Calu3 (cell line): ENCODE measurements at places on chromosomes 3 and 15. TPM values are rescaled to one million over a fixed set of nuclear protein-coding genes. Genes with fewer than 3 reads are reported as not detected.

DNA sequence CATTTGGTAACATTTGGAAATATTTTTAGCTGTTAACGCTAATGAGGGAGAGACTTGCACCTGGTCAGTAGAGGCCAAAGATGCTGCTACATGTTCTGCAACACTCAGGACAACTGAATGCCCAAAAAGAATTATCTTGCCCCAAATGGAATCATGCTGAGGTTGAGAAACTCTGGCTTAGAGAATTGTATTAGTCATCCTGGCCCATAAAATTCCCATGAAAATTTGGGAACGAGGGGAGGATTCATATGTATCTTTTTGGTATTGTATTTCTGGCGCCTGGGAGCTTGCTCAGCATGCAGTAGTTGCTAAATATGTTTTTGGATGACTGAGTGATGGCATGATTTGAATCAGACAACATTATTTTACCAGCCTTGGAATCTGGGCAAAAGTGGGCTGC lies 59.9 kb downstream of the CHL1 start:
- DNase-seq = no peak

- DNase-seq = no peak
Measured at GRCh38 chr3:187889106-187889505, 143.8 kb upstream of the BCL6 start.

GRCh38 chr3:16370872-16371740 lies 106.1 kb downstream of the OXNAD1 start:
- peak; percentile 26 for DNase-seq

DNA sequence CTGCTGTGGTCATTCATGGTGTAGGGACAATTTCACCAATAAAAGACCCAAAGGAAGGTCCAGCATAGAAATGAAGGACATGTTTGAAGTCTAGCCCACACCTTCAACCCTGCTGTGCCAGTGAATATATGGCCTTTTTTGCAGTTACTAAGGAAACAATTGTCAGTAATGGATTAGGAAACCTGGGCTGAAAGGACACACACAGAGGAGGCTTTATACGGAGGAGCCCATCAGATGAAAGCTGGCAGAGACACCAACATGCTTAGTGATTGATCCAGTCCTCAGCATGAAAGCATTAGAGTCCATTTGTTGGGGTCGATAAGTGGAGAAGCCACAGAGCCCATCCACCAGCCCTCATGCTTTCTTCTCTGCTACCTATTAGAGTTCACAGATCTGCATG lies 584.3 kb downstream of the AGBL1 start:
- no peak for DNase-seq

- DNase-seq = no peak
Measured at GRCh38 chr15:77517579-77517978, 96.9 kb downstream of the HMG20A start.

GRCh38 chr3:107938143-107938542 lies 152.7 kb downstream of the CD47 start:
- peak; percentile 50 for DNase-seq

DNA sequence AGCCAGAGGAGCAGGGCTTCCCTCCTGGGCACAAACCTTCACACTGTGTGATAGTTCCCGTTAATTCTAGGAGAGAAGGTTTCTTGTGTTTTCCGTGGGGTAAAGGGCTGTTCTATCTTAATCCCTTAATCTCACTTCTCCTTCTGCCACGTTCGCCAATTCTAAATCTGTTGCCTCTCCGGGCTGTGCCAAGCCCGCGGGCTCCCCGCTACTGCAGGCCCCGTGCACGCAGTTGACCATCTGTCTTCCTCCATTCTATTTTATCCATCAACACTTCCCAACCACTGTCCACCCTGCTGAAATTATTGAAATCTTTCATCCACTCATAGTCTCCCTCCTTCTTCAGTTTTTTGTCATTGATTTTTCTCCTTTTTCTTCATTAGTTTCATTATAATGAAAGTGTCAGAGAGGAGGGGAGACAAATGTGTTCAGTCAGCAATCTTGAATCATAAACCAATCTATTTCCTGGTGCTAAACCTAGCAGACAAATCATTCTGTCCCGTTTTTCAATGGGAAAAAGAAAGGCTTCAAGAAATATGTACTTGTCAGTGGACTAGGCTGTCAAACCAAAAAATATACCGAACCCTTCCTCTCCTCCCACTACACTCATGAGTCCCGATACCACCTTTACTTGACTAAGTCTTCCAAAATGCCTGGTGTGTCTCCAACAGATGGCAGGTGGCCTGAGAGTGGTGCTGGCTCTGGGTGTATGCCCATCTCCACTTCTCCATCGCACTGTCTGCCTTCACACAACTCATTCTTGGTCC lies 39.6 kb downstream of the SLCO2A1 start:
- no peak for DNase-seq

DNA sequence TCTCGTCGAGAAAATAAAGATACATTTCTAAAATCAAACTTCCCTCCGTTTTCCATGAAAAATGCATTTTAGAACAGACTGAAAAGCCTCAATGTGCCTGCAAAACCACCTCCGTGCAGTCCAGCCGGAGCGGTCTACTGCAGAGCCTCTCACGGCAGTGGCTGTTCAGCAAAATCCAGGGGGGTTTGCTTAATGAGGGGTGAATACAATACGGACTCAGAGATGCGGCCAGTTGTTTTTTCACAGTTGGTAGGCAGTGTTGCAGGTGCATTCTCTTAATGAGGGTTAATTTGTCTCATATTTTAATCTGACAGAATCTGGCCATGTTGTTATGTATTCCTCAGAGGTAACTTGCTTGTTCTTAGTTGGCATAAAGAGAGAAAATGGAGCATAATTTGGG lies 223.0 kb downstream of the EBLN2 start:
- no peak for DNase-seq

GRCh38 chr3:172276103-172276502 lies 172.2 kb downstream of the GHSR start:
- DNase-seq = no peak

- no peak for DNase-seq
Measured at GRCh38 chr3:135325096-135325495, 530.0 kb downstream of the EPHB1 start.

DNA sequence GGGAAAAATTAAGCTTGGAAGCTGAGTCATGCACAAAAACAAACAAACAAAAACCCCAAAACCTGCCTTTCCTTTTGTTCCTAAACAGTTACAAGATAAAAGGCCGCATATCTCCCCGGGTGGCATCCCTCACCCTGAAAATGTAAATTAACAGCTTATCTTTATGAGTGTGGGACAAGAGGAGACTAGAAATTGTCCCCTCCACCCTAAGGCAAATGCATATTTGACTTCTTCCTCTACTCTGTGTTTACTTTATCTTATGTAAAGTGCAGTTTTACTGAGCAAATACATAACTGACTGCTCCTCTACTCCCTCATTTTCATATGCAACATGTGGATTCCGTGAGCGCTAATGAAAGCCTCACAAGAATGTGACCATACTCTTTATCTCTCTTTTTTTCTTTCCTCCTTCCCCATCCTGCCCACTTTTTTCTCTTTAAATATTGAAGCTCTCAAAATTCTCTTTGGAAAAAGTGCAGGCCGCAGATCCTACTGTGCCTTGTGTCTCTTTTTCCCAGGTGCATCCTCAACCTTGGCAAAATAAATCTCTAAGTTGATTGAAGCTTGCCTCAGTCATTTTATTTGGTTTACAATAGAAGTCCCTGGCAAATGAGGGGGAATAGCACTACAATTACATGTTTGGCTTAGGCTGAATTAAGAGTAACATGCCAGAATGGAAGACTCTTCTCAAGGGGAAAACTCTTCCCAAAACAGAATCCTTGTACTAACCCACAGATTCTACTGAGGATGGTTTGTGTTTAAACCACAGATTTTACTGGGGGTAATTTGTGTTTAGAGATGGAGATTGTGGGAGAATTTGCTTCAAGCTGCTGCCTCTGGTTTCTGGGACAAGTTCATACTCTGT lies 72.7 kb upstream of the WDR72 start:
- DNase-seq = no peak

DNA sequence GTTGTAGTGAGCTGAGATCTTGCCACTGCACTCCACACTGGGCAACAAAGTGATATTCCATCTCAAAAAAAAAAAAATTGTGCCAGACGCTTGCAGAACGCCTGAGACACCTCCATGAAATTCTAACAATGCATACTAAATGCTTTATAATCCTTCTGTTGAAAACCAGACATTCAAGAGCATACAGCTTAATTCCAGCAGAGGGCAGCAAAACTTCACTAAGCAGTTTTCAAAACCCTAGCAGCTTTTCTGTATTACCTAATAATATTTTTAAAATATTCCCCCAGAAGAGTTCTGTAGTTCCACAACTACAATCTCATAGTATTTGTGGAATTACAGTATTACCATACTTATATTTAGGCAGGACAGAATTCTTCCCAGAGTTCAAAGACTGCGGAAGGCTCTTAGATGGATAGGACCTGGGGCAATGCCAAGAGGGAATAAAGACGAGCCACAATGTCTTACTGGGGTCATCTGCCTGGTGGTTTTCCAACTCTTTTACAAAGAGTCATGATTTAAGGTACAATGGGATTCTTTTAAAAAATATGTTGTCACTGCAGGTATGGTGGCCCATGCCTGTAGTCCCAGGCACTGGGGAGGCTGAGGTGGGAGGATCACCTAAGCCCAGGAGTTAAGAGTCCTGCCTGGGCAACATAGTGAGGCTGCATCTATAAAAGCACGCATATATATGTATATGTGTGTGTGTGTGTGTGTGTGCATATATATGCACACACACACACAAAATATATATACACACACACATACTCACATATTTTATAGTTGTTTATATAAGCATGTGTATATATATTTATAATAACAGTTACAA lies 19.6 kb upstream of the TASOR start:
- peak; percentile 46 for DNase-seq

DNA sequence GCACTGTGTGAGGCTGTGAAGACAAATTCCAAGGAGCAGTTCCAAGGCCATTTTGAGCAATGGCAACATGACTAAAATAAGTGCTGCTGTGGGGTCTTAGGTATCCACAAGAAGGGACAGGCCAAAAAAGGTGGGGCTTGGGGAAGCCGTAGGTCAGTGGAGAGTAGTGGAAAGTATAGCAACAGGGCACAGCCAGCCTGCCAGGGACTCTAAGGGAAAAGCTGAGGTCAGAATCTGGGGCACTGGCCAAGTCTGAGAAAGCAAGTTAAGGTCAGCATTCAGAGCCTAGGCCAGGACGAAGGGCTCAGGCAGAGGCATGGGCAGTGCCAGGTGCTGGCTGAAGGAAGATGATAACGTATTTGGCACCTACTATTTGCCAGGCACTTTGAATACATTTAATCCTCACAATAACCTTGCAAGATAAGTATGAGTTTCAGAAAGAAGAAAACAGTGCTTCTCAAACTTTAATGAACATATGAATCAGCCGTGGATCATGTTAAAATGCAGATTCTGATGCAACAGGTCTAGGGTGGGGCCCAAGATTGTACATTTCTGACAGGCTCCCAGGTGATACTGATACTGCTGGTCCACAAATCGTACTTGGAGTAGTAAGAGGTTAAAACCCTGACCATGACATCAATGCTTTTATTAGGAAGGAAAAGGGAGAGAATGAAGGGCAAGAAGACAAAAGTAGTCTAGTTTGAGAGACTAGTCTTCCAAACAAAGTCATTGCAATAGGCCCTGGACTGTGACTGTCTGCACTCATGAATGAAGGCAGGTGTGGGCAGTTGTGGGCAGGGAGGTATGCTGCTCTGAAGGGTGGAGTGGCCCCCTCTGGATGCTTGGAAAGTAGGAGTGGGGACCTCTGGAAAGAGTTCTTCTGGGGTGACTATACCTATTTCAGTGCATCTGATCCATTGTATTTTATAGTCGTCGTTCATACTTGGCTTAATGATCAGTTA lies 106.3 kb upstream of the ANKRD28 start:
- no peak for DNase-seq

DNA sequence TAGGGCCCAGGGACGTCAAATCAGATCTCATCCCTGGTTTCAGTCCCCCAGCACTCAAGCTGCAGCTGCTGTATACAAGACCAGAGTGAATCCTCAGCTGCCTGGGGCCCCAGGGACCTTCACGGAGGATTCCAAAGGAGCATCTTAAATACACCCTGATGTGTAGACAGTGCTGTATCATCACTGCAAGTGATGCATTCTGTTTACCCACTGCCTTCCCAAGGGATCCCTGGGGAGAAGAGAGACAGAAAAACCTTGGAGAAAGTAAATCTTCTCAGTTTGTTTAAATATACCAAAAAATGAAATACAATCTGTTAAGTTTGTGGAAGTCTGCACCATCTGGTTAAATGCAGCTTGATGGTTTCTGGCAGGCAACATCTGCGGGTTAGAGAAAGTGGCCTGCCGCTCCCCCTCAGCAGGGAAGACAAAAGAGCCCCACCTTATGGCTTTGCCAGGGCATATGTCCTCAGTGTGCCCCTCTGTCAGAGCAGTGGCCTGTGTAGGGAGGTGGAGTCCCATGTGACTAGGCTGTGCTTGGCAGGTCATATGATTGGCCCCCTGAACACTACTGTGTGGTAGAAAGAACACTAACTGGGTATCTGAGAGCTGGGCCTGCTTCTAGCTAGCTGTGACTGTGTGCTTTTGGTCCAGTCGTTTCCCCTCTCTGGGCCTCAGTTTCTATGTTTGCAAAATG lies 222.2 kb upstream of the TRIM42 start:
- no peak for DNase-seq

- no peak for DNase-seq
Measured at GRCh38 chr3:71881732-71882131, 96.8 kb upstream of the PROK2 start.

DNA sequence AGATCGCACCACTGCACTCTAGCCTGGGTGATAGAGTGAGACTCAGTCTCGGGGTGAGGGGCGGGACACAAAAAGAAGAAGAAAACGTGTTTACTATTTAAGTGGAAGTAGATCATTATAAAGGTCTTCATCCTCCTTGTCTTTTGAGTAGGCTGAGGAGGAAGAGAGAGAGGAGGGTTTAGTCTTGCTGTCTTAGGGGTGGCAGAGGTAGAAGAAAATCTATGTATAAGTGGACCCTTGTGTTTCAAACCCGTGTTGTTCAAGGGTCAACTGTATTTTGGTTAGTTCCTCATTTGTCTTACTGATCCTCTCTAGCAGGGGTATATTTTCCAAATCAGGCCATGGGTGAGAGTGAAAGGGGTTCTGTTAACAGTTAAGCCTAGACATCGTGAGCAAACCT lies 40.1 kb downstream of the TRIM71 start:
- DNase-seq = no peak

DNA sequence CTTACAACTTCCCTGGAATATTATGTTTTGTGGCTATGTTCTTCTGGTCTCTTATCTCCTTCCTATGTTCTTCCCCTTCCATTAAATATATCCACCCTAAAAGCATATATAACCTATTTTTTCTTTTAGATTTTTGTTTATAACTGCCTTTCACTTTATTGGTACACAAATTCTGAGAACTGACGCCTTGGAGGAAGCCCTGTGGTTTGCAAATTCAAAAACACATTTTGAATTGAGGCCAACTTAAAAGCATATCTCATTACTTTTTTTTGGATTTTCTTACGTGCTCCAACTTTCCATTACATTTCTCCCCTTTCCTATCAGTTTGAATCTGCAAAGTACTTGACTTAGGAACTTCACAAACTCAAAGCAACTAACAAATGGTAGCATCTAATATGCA lies 15.3 kb upstream of the COLQ start:
- DNase-seq = no peak

- no peak for DNase-seq
Measured at GRCh38 chr3:14248849-14249523, 70.4 kb downstream of the LSM3 start.

- no peak for DNase-seq
Measured at GRCh38 chr3:105561876-105562275, 195.2 kb downstream of the ALCAM start.

Gene CHRM5
- not detected in 2 replicates for total RNA-seq

Gene PPP1R14D
- 0.51 and 1.7 TPM in 2 replicates for total RNA-seq

Gene PCLAF
- total RNA-seq = 53.0 and 55.8 TPM in 2 replicates

Gene TMEM207
- 0.57 and 1.4 TPM in 2 replicates for total RNA-seq

Gene ISLR
- total RNA-seq = not detected in 2 replicates
